ENCODE measurements at places on chromosomes 16 and 17.

- no peak for DNase-seq
These were observed 309.8 kb downstream of the MAP2K4 start for GRCh38 chr17:12330456-12330855.

- no peak for DNase-seq
These were observed 312.2 kb downstream of the RBFOX1 start for GRCh38 chr16:7644811-7645210.

DNA sequence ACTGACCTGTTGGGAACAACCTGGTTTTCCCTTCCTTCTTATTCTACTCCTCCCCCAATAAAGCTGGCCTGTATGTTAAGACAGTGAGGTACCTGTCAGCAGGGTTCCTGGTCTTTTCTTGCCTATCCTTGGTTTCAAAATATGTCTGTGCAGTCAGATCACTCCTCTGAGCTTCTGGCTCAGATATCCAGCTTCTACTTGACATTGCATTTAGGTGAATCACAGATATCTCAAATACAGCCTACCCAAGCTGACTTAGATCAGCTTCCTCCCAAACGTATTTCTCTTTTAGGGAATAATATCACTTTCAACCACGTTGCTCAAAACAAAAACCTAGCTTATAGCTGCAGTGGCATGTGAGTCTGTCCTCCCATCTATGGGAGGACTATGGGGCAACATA is 48.7 kb downstream of the TEX14 start:
- no peak for DNase-seq

GRCh38 chr17:81080019-81080418 is 45.1 kb downstream of the BAIAP2 start:
- no peak for DNase-seq

DNA sequence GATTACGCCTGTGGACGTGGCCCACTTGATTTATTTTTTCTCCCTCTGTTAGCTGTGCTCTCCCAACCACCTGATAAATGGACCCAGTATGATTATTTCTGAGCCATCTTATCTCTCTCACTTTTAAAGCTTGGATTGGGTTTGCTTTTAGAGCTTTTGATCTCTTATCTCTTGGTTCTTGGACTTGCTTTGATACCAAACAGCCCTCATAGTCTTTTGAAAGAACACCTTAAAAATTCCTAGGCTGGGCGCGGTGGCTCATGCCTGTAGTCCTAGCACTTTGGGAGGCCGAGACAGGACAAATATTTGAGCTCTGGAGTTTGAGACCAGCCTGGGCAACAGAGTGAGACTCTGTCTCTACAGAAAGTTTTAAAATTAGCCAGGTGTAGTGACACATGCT is 25.8 kb downstream of the SMTNL2 start:
- DNase-seq = no peak

DNA sequence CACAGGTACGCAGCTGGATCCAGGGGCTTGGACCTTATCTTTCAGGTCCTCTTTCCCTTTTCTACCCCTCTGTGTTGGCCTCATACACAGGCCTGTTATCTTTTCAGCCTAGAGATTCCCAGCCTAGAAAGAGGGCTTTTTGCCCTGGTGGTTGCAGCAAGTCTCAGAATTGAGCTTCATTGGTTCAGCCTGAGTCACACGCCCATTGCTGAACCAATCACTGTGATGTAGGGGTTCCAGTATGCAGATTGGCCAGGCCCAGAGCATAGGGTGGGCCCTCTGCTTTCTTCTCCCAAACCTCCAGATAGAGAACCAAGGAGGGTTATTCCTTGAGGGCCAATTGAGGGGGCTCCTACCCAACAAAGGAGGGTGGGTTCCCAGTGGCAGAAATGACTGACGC is 32.8 kb downstream of the GPT2 start:
- no peak for DNase-seq

- DNase-seq = no peak
These were observed 4.8 kb upstream of the MT2A start for GRCh38 chr16:56603589-56603988.

- DNase-seq = no peak
These were observed 631 bp downstream of the TBL3 start for GRCh38 chr16:1972490-1972877.

- DNase-seq = no peak
These were observed 1126.8 kb downstream of the CDH11 start for GRCh38 chr16:63995025-63995424.

DNA sequence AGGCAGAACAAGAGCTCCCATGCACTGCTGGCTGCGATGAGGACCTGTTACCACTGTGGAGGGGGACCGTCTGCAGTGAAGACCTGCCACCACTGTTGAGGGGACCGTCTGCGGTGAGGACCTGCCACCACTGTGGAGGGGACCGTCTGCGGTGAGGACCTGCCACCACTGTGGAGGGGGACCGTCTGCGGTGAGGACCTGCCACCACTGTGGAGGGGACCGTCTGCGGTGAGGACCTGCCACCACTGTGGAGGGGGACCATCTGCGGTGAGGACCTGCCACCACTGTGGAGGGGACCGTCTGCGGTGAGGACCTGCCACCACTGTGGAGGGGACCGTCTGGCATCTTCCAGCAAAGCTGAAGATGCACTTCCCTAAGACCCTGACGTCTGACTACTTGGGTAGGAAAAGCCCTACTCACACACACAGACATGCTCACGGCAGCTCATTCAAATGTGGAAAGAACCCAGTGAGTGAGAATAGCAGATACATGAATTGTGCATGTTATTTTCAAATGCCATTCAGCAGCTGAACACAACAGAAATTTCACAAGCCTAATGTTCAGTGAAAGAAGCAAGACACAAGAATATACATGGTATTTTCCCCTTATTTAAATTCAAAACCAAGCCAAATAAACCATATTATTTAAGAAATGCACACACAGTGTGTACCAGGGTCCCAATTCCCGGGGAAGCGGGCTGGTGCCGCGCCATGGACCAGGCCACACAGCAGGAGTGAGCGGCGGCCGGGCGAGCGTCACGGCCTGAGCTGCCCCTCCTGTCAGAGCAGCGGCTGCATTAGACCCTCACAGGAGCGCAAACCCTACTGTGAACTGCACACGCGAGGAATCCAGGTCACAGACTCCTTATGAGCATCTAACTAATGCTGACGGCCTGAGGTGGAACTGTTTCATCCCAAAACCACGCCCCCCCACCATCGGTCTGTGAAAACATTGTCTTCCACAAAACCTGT is 64.2 kb upstream of the METRNL start:
- DNase-seq = no peak

DNA sequence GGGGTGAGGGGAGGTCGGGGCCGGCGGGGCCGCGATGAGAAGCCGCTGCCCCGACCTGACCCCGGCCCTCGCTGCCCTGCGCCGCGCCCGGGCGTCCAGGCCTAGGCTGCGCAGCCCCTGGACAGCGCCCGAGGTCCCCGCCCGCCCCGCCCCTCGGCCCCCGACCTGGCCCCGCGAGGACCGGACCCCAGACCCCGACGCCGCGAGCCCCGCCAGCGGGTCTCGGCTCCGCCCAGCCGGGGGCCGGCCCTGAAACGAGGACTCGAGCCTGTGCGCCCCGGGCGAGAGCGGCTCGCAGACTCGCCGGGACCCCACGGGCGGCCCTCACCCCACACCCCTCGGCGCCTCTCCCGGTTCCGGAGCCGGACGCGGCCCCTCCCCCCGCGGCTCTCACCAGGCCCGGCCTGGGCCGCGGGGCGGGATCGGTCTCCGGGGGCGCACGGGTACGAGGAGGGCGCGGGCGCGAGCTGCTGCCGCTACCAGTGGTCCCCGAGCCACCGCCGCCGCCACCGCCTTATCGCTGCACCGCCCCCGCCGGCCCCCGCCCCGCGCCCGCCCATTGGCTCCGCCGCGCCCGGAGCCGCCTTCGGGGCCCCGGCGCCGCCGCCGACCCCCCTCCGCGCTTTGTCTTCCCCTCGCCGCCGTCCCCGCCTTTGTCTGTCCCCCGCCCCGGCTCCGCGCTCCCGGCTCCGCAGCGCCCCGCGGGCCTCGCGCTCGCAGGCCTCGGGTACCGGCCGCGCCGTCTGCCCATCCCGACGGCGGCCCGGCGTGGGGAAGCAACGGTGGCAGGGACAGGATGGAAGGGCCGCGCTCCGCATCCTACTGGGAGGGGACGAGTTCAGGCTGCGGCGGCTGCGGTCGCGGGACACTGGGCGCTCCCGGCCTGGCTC is at the start of gene LIMD2:
Gene LIMD2 (minus strand): TSS at position 488 of the 890 bp plus-strand sequence. CDS start 827 bp downstream, outside the sequence.
- peak; percentile 70 for DNase-seq

DNA sequence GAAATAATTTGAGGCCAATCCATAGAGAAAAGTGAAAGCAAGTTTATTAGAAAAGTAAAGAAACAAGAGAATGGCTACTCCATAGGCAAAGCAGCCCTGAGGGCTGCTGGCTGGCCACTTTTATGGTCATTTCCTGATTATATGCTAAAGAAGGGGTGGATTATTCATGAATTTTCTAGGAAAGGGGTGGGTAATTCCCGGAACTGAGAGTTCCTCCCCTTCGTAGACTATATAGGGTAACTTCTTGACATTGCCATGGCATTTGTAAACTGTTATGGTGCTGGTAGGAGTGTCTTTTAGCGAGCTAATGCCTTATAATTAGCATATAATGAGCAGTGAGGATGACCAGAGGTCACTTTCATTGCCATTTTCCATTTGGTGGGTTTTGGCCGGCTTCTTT is 4.4 kb downstream of the DHRS7B start:
- DNase-seq = no peak

DNA sequence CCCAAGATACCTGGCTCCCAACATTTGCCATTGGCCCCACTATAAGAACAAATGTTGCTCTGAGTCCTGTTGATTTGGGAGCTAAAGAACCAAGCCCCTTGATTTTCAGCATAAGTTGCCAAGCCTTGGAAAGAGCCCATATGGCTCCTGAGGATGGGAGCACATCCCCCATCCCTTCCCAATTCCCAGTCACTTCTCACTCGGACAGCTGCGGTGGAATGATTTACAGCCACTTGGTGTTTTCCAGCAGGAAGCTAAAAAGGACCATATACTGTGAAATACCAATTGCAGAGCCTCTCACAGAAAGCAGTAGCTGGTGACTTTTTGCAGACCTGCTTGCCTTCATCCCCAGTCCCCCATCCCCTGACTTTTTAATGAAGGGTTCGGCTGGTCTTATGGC is 524.6 kb downstream of the GRIN2A start:
- DNase-seq = no peak

DNA sequence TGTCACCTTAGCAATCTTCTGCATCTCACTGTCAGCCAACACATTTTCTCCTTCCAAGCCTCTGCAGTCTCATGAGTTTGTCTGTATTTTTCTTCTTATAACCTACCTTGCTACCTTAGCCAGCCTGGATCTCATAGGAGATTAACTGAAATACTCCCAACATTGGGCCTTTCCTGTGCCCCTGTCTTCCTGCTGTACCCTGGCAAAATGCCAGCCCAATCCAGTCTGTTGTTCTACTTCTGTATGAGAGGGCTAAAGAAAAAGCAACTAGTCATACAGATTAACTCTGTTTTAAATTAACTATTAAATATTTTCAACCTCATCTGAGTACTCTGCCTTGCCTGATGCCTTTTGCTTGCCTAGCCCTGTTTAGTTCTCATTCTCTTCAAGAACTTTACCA is 18.4 kb downstream of the GOSR1 start:
- DNase-seq = no peak

DNA sequence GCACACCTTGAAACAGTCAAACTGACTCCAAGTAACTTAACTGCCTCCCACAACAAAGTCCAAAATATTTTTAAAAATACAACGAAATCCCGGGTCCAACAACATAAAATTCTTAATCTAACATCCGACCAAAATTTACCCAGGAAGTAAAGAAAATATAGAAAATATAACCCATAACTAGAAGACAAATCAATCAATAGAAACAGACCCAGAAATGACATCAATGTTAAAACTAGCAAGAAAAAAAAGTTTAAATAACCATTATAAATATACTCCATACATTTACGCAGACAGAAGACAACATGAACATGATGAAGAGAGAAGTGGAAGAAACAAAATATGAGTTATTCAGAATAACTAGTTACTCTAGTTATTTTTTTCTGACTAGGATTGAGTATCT is 3.7 kb downstream of the ZNF597 start:
- DNase-seq = no peak

- DNase-seq = no peak
These were observed 3.4 kb upstream of the DYNC1LI2 start for GRCh38 chr16:66754819-66755218.

- no peak for DNase-seq
These were observed 18.0 kb downstream of the TLE7 start for GRCh38 chr16:71423865-71424264.

GRCh38 chr17:8122422-8122923 is 1.4 kb downstream of the HES7 start:
- no peak for DNase-seq

- DNase-seq = no peak
These were observed 33.1 kb upstream of the DDX52 start for GRCh38 chr17:37676115-37676925.

DNA sequence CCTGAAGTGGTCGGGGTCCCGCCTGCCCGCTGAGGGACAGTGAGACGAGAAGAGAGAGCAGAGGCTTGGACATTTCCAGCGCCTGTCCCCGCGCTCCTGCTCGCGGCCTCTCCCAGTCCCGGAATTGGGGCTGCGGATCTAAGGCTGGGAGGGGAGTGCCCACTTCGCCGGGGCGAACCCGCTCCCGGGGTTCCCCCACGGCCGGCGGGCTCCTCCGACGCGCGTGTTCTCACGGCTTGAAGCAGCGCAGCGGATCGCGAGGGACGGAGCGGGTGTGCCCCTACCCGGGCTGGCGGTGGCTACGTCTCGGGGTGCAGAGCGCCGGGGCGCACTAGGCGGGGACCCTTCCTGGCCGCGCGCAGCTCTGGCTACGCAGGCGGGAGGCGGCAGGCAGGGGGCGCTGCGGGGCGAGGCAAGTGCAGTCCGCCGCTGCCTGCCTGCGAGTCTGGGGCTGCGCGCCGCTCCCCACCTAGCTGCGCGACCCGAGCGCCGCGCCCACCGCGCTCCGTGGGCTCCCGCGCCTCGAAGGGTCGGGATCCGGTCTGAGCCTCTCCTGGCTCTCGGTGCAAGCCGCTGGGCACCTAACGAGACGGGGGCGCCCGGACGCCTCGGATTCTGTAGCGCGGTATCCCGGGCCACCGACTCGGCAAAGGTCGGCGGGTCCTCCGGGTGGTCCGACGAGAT is 1.2 kb downstream of the NGFR start:
- peak; percentile 95 for DNase-seq

GRCh38 chr17:62670202-62670821 is 42.8 kb downstream of the MRC2 start:
- no peak for DNase-seq

DNA sequence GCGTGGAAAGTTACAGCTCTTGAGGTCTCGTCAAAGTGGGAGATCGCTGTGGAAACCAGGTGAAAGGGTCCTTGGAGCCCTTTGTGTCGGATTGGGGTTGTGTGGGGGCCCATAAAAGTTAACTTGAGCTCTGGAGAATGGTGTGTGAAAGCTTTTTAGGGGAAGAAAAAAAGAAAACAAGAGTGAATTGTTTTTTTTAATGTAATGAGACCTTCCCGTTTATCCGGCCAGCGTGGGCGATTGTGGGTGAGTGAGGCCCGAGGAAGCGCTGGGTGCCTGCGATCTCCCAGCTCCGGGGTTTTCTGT is 150.6 kb downstream of the MSI2 start:
- DNase-seq = no peak

- no peak for DNase-seq
These were observed 401.3 kb downstream of the WWOX start for GRCh38 chr16:78500659-78501270.
